ENCODE measurements at places on chromosomes 6 and 20. TPM values are rescaled to one million over a fixed set of nuclear protein-coding genes. Genes with fewer than 3 reads are reported as not detected.

- no peak for DNase-seq
These were observed 7.3 kb upstream of the DOK5 start for GRCh38 chr20:54468082-54468481.

- DNase-seq = no peak
These were observed 23.2 kb downstream of the TRERF1 start for GRCh38 chr6:42428326-42429041.

GRCh38 chr6:170152124-170152926 lies 138.6 kb downstream of the DLL1 start:
- DNase-seq = no peak

- peak; percentile 55 for DNase-seq
These were observed 7.2 kb downstream of the GCNT2 start for GRCh38 chr6:10528158-10528981.

- DNase-seq = no peak
These were observed 987 bp downstream of the TMEM181 start for GRCh38 chr6:158560836-158561320.

DNA sequence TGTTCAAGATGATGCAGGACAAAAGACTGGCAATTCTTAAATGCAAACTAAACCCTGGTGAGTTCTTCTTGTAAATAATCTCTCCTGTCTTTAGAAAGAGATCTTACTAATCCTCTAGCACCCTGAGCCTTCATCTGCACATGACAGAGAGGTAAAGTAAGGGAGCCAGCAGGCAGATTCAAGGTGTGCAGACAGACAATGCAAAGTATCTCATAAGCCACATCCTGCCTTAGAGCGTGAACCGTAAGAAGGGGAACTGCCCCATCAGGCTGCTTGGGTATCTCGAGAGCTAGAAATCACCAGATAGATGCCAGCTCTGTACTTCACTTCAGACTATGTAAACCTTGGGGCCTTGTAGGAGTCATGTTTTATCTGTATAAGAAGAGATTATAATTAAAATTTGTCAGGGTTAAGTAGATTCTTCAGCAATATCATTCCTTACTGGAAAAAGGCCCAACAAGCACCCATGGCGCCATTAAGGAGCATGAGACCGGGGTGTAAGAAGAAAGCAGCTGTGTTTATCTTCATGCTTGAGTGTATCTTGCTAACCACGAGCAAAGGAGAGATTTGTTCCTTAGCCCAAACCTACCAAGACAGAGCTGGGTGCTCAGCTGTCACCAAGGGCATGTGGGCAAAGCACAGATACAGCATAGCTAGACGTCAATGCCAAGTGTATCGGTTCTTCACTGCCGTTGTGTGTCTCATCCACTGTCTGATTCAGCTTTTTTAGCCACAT lies 24.4 kb downstream of the CNR1 start:
- no peak for DNase-seq

- no peak for DNase-seq
These were observed 536.9 kb upstream of the CDH4 start for GRCh38 chr20:60715172-60715571.

DNA sequence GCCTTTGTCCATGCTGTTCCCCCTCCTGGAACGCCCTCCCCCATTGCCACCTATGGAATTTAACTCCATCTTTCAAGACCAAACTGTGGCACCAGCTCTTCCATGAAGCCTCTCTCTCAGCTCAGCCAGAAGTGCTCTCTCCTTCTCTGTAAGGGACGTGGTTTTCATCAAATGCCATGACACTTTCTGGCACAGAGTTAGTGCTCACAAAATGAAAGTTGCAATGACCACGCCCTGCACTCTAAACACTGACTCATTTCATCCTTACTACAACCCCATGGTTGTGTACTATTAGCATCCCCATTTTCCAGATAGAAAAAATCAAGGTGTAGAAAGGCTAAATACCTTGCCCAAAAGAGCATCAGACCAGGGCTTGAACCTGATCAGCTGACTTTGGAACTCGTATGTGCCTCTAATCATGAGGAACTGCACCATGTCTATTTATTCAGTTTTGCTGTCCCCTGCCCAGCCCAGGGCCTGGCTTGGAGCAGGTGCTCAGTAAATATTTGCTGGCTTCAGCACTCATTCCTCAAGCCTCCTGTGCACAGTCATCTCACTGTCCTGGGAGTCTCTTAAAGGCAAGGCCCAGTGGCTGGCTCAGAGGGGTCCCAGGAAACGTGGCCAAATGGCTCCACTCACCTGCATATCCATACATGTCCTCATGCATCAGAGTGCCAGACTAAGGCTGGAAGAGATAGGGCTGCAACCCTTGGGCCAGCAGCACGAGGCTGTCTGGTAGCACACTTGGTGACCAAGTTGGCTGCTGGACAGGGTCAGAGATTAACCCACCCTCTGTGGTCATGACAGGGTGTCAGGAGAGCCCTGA lies 77.9 kb downstream of the MRPL14 start:
- DNase-seq = peak; percentile 65

GRCh38 chr20:57610261-57610952 lies 9.8 kb downstream of the ZBP1 start:
- no peak for DNase-seq

DNA sequence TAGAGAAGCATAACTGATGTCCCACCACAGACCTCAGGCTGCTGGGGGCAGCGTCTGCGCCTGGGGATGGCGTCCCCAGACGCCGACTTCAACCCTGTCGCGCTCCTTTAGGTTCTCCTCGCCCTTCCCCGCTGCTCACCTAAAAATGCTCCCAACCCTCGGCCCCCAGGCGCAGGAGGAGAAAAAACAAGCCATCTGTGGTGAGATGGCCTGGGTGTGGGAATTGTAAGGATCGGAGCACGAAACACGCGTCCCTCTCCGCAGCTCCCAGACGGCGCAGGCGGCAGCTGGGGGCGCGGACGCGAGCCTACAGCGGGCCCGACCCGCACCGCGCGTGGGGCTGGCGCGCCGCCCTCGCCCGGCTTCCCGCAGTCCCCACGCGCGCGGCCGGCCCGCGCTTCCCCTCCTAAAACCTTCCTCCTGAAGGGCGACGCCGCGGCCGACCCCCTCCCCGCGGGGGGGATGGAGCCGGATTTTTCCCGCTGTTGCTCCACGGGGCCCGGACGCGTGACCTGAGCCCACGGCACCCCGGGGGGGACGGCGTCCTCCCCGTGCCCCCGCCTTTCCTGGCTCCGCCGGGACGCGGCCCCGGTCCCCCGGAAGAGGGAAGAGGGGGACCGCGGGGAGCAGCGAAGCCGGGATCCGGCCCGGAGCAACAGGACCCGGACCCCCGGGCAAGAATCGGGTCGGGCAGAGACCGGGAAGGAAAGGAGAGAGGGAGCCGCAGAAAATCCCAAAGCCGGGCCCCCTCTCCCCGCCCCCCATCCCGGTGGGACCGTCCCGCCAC lies 611 bp downstream of the EPB41L2 start:
- DNase-seq = no peak

GRCh38 chr20:19808498-19808897 lies 50.4 kb downstream of the RIN2 start:
- no peak for DNase-seq

- peak; percentile 47 for DNase-seq
These were observed 472 bp upstream of the PAQR8 start for GRCh38 chr6:52361414-52361944.

- peak; percentile 38 for DNase-seq
These were observed 8.0 kb upstream of the NPBWR2 start for GRCh38 chr20:64115171-64115911.

GRCh38 chr6:140138311-140139010 lies 764.0 kb upstream of the CITED2 start:
- DNase-seq = no peak

DNA sequence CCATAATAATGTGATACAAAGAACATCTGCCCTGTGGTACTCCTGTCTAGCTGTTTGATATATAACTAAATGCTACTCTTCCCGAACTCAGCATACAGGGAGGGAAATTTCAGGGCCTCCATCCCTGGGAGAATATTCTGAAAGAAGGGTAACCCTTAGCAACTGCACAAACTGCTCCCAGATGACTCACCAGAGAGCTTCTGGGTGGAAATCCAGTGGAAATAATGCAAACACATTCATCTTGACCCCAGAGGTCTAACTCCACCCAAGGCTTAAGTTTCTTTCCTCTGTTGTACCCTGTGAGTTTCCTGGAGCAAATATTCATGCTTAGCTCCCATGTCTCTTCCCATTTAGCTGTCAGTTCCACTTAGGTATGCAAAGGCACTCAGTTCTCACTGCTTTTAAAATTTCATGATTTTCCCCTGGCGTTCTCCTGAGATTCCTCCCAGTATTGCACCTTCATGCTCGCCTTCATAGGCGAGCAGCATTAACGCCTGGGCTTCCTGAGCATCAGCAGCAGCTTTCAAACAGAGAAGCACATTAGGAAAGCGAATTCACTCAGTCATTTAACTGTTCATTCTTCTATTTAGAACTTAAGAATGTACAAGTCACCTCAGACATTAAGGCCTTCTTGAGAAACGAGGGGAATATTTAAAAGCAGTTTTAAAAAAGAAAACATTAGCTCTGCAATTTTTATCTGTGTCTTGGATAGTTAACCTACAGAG lies 43.8 kb upstream of the LAMA4 start:
- no peak for DNase-seq

DNA sequence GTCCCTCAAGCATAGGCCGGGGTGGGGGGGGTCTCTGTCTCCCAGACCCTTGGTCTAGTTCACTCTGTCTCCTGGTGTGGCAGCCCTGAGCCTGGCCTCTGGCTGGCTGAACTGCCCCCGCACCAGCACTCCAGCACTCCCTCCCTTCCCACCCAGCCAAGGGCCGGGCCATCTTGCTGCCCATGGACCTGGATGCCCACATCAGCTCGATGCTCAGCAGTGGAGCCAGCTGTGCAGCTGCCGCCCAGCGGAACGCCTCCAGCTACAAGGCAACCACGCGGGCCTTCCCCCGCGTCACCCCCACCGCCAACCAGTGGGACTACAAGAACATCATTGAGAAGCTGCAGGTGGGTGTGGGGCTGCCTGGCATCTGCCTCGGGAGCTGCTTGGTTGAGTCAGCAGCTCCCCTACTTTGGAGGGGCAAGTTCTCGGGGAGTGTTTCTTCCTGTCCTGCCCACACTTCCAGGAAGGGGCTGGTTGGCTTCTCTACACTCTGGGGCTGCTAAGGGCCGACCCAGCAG lies 28.4 kb downstream of the UQCC2 start:
- peak; percentile 50 for DNase-seq

- DNase-seq = no peak
These were observed 36.1 kb downstream of the NUS1 start for GRCh38 chr6:117711369-117711768.

DNA sequence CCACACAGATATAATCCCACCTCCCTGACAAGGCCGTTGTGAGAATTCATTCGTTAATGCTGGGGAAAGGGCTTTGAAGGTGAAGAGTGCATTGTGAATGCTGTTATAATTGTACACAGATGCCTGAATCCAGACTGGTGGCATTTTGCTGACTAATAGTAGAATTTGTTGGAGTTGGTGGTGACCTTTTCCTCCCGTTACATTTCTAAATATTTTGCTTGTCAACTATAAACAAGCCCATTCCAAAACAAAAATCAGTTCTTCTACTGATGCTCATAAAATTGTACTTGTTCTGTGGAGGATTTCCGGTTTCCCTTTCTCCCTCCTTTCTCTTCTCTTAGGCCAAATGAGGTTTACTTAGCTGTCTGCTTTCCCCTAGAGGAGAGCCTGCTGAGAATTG lies 253.1 kb upstream of the SUPT3H start:
- DNase-seq = no peak

- no peak for DNase-seq
These were observed 13.2 kb upstream of the EXOC2 start for GRCh38 chr6:706146-706545.

CLDN20 gene
- total RNA-seq = not detected

LTB gene
- total RNA-seq = 608 TPM

EYA4 gene
- total RNA-seq = not detected

DYNLRB1 gene
- 88.5 TPM for total RNA-seq

MUC21 gene
- total RNA-seq = not detected

POM121L2 gene
- not detected for total RNA-seq

HLA-DQB1 gene
- 72.9 TPM for total RNA-seq

CCN2 gene
- not detected for total RNA-seq

ACTL10 gene
- total RNA-seq = 3.7 TPM

ULBP2 gene
- total RNA-seq = 0.80 TPM

PRIM2 gene
- 42.8 TPM for total RNA-seq

Measured in activated CD8-positive, alpha-beta memory T cell treated with anti-CD3 and anti-CD28 coated beads, Interleukin-2, amount 10 ng/mL, durations not matched to agents 7 days and 5 days (primary cell).